Upper lobe of left lung (tissue), 6 donors: ENCODE measurements at places on chromosomes 1 and 21.

DNA sequence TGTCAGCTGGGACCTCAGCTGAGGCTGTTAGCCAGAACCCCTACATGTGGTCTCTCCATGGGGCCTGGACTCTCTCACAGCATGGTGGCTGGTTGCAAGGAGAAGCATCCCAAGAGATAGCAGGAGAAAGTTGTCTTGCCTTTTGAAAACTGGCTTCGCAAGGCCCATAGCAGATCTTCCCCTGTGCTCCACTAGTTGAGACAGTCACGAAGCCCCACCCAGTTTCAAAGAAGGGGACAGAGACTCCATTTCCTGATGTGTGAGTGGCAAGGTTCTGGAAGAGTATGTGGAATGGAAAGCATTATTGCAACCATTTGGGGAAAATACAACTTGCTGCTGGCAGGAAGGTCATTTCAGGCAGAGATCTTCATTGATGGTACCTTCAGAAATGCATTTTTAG lies 7.5 kb upstream of the CSRP1 start:
- DNase-seq = no peak

DNA sequence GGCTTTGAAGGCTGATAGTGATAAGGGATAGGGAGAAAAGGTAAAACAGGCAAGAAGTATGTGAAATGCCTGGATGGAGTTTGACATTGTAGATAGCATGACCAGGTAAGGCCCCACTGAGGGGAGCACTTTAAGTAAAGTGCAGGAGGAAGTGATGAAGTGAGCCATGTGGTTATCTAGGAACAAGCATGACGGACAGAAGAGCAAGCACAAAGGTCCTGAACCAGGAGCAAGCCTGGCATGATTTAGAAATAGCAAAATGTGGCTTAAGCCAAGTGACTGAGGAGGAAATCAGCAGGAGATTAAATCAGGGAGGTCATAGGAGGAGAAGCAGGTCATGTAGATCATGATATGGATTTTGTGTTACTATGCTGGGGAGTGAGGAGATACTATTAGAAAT lies 129.2 kb downstream of the GLUL start:
- no peak for DNase-seq

DNA sequence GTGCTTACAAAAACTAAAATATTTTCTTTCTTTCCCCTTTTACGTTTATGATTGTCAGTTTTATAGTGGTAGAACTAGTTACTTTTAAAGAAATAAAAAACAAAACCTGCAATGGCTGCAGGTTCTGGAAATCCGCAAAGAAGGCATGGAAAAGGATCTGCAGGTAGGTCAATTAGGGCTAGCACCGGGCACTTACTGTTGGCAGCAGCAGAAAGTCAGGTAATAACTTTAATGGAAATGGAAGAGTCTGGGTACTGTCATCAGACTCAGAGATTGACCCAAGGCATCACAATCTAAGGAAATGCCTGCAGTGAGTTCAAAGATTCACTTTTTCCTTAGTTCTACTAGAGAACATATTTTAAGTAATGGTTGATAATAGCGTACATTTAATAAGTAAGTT lies 1136.3 kb upstream of the B3GALT2 start:
- DNase-seq = no peak

- DNase-seq = no peak
These were observed 102.3 kb downstream of the PDE4B start for GRCh38 chr1:65894738-65895605.

GRCh38 chr1:25343872-25344271 lies 5.7 kb downstream of the TMEM50A start:
- DNase-seq = no peak
